ENCODE measurements at places on chromosomes 6 and 20.

DNA sequence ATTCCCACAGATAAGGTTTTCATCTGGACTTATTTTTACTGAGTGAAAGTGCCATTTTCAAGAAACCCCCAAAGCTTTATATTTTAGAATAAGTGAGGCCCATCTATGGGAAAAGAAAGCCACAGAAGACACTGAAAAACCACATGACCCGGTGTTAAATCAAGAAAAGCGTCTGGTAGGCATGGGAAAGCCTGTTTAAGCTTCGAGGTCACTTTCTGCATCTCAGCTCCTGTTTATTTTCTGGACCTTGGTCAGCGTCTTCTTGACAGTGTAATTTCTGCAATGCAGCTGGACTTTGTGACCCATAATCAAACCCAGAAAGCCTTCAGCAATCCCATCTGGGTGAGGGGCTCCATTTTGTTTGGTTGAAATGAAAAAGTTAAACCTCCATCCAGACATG is 59.6 kb upstream of the NEDD9 start:
- DNase-seq: no peak

DNA sequence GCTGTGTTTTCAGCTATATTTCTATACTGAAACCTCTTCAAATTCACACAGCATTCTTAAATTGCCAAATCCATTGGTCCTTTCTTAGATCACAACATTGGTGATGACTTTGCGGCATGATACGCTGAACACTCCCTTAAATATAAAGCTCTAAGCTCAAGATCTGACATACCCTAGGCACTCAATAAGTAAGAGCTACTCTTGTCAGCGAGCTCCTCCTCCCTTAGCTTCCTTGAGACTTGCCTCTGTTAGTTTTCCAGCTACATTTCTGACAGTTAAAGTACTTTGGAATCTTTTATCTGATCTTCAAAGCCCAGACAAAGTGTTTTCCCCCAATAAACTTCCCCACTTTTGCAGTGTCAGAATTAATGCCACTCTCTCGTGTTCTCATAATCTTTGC is 117.0 kb downstream of the HIVEP2 start:
- DNase-seq: no peak

- no peak for DNase-seq
Measured at GRCh38 chr6:97207383-97207782, 75.6 kb downstream of the MMS22L start.

GRCh38 chr6:159092631-159093030 is 47.8 kb upstream of the TAGAP start:
- DNase-seq: no peak

GRCh38 chr20:4153661-4154238 is 138.4 kb upstream of the RNF24 start:
- DNase-seq: no peak

DNA sequence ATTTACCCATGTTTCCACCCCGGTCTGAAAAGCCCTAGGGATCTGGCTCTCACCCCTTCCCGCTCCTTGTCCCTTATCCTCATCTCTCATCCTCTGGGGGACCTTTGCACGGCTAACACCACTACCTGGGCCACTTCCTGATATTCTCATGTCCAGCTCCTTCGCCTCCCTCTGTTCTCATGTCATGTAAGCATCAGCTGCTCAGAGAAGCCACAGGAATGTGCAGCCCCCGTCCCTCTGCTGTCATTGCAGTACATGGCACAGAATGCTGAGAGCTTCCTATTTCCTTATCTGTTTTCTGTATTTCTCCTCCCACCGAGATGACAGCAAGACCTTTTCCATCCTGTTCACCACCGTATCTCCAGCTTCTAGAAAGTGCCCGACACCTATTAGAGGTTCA is 102.4 kb downstream of the MTHFD1L start:
- no peak for DNase-seq

DNA sequence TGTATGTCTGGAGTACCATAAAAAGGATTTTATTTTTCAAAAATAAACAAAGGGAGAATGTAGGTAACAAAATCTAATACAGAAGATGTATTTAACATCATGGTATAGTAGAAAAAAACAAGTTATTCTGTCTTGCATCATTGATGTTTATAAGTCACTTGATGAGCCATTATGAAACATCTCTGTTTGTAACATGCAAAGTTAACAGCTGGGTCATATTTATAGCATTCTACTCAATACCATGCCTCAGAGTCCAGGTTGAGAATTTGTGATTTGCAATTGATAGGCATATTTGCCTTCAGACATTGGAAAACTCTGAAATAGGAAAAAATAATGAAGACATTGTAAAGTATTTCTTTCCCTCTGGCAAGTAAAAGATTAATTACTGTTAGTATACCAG is 52.3 kb upstream of the IL20RA start:
- DNase-seq: no peak

GRCh38 chr6:85677234-85677956 is 34.7 kb upstream of the SYNCRIP start:
- DNase-seq: no peak

DNA sequence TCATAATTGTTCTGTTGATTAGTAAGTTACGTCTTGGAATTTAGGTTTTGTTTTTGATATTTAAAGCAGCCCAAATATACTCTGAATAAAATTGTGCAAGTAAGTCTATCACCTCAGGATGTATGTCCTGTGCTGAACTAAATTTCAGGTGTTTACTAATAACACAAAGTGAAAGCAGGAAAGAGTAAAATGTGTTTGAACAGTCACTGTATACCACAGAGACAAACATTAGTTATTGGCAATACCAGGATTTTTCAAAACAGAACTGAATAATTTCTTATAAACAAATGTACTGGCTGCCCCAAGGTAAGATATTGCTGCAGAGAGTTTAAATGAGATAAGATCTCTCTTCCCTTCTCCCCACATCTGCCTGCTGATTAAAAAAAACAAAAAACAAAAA is 404.7 kb upstream of the RUNX2 start:
- DNase-seq: no peak

- peak; percentile 5 for DNase-seq
Measured at GRCh38 chr6:77650098-77650663, 2.7 kb upstream of the MEI4 start.
